ENCODE measurements at places on chromosomes 16 and 17. TPM values are rescaled to one million over a fixed set of nuclear protein-coding genes. Genes with fewer than 3 reads are reported as not detected.

DNA sequence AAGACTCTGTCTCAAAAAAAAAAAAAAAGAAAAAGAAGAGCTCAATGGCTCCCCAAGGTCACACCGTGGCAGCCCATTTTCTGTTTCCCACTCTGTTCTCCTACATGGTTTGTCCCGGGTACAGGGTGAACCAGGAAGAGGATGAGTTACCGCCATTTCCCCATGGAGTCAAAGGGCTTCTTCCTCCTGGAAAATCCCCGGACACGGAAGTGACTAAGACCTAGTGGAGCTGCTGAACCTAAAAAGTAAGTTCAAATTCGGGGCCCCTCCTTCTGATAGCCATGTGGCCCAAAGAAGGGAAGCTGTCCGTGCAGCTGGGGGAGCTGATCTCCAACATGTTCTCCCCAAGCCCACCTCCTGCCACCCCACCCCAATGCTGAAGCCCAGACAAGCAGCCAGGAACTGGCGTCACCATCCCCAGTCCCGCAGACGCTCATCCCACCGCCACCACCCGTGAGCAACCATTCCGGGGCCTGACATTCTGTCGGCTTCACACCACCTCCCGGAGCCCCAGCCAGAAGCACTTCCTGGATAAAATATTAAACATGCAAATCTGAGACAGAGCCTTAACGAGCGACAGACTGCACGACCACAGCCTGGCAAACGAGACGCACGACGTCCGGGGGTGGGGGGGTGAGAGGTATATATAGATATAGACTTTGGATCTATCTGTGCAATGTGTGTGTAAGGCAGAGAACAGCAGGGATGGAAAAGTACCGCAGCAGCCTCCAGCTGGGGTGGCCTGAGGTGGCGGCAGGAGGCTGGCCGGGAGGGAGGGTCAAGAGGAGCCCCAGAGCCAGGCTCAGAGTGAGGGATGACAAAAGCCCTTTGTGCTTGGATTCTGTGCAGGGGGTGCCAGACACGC is 17.6 kb downstream of the EPOP start:
- no peak for DNase-seq

SEPTIN12 gene
- polyA plus RNA-seq: not detected

GRCh38 chr17:76266244-76266938 is 1.2 kb downstream of the UBALD2 start:
- DNase-seq: no peak

- DNase-seq: peak; percentile 62
Measured at GRCh38 chr17:21034340-21035235, 8.2 kb downstream of the USP22 start.

DNA sequence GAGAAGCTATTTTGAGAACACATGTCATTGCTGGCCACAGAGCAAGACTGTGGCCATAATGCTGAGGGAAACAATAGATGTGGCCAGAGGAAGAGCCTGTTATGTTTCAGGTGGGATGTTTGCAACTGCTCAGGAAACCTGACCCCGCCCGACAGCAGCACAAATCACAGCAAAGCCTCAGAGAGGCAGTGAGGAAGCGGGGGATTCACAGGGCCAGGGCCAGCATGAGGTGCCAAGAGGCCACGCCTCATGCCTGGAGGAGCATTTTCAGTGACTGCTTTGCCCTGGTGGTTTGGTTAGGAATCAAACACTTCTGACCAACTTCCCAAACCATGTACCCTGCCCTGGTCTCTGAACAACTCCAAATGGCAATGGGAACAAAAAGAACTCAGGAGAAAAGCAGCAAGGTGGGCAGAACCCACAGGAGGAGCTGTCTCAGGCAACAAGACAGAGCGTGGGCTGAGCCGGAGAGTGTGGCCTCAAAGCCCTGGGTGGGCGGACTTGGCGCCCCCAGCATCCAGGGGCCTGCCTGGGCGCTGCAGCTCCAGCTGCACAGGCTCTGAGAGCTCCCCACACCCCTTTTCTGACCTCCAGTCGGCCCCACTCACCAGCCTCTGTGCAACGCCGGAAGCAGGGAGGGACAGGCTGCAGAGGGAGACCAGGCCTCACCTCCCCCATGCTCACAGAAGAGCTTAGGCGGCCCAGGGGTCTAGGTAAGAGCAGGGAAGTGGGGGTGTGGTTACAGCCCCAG is 20.6 kb downstream of the HIC1 start:
- no peak for DNase-seq

- DNase-seq: no peak
Measured at GRCh38 chr17:1482680-1483079, 9.8 kb downstream of the MYO1C start.

GRCh38 chr16:50800074-50800473 is 58.2 kb downstream of the CYLD start:
- DNase-seq: no peak

- no peak for DNase-seq
Measured at GRCh38 chr16:74568961-74569631, 37.8 kb downstream of the GLG1 start.
